ENCODE measurements at places on chromosomes 6 and 20. TPM values are rescaled to one million over a fixed set of nuclear protein-coding genes. Genes with fewer than 3 reads are reported as not detected.

DNA sequence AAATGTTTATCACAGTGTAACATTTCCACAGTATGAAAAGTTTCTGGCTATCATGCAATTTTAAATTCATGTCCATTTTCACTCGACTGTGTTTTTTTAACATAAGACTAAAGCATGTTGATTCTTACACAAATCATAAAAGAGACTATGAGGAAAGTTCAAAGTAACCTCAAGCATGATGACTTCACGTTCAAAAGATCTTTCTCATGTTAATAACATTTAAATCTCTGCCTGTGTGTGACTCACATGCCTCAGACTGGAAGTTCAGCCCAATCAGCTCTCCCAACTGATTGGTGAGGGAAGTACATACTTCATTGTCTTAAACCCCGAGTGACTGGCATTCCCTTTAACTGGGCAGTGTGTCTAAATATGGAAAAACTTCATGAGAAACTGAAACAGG is 37.4 kb downstream of the ATXN1 start:
- no peaks in the 10 kb centered on the region for H3K36me3 ChIP-seq
- no peaks in the 10 kb centered on the region for H3K27me3 ChIP-seq
- no peak overlapping the region for H3K4me3 ChIP-seq

Gene IL17F
- not detected for total RNA-seq

DNA sequence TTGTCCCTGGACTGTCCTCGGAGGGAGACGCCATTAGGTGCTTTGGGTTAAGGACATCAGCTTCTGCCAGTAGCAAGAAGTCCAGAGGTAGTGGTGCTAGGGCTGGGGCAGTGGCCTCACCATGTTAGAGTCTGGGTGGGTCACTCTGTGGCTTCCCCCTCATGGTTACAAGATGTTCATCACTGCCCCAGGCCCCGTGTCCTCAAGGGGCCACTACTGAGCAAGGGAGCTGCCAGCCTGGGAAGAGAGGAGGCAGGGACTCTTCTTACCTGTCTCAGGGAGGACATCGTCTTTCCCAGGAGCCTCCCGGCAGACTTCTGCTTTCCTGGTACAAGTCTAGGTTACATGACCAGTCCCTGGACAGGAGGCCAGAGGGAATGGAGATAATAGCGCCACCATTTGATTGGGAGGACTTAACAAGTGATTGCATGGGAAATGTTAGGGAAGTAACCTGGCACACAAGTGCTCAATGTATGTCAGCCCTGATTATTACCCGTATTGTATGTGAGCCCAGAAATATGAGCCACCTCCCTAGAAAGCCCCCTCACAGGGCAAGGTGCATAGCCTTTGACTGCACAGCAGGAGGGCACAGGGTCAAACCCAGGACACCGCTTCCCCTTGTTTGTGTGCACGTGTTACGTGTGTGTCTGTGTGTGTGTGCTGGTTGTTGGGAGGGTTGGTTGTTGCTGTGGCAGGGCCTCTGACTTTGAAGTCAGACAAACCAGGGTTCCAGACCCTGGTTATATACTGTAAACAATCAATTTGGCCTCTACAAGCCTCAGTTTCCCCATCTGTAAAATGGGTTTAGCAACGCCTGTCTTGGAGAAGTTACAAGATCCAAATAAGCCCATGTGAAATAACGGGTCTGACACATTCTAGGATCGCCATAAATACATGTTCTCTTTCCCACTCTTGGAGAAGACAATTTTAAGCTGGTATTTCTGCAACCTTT is 30.0 kb downstream of the SIRPA start:
- DNase-seq = no peak
- no peak overlapping the region for H3K4me3 ChIP-seq
- no peak overlapping the region for H3K27ac ChIP-seq
- no peaks in the 10 kb centered on the region for H3K36me3 ChIP-seq
- no peaks in the 10 kb centered on the region for H3K4me1 ChIP-seq

- H3K4me1 ChIP-seq = no peaks in the 10 kb centered on the region
- H3K36me3 ChIP-seq = no peaks in the 10 kb centered on the region
- DNase-seq = no peak
Observed at GRCh38 chr6:105097288-105097687, 82.5 kb downstream of the POPDC3 start.

GRCh38 chr20:8309634-8310033 is 177.6 kb downstream of the PLCB1 start:
- H3K4me1 ChIP-seq = peaks cover 8% of the 10 kb centered on the region
- H3K4me3 ChIP-seq = no peak overlapping the region
